ENCODE measurements at places on chromosomes 16 and 17.

DNA sequence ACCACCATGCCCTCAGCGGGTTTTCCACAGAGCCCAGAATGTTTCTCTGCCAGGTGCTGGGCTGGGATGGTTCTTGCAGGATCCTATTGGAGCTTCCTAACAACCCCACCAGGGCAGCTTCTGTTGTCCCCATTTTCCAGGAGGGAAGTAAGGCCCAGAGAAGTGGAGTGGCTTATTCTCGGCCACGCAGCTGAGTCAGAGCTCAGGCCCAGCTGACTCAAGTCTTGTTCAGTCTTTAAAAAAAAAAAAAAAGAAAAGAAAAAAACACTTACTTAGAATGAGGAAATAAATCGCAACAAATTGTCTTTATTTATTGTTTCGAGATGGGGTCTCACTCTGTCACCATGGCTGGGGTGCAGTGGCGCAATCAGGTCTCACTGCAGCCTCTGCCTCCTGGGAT is 413.0 kb downstream of the CPPED1 start:
- DNase-seq, result no peak

- DNase-seq, result no peak
Measured at GRCh38 chr17:64081802-64082799, 47.8 kb downstream of the ERN1 start.

DNA sequence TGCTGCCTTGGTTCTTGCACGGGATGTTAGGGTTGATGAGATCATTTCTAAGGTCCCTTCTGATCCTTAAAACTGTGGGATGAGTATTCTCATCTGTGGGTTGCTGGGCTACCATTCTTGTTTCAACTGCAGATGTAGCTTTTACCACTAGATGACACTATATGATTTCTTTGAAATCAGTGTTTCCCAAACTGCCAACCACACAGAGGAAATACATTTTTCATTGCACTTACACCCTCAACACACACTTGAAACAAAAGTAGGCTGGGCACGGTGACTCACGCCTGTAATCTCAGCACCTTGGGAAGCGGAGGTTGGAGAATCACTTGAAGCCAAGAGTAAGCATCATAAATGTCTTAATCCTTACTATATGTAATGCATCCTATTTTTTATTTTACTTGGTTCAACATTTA is 15.3 kb downstream of the LCMT1 start:
- no peak for DNase-seq

DNA sequence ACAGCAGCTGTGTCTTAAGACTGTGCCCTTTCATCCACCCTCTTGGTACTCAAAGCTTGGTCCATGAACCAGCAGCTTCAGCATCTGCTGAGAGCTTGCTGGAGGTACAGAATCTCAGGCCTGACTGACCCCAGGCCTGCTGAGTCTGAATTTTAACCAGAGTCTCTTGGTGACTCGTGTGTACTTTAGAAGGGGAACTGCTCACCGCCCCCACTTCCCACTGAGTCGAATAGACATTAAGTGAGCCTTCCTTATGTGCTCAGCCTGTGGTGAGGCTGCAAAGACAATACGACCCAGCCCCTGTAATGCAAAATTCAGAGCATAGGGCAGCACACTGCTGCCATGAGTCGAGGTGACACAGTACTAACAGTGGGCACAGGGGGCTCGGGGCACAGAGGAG is 662.8 kb downstream of the WWOX start:
- no peak for DNase-seq

DNA sequence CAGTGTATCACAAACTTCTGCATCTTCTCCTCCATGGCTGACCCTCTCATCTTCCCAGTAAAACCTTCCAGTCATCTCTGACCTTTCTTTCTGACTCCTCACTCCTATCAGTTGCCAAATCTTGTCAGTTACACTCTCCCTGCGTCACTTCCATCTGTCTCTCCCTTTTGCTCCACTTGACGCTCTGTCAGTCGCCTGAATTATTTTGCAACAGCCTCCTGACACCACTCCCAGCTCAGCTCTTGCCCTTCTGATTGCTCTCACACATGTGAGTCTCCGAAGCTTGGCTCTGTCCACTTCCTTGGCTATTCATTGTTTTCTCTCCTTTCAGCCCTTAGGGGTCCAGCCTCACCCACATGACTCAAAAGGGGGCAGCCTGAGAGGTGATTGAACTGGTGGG is 27.7 kb downstream of the DHRS7C start:
- DNase-seq, result no peak

All from left renal pelvis (tissue), 4 donors.